Stimulated activated CD4-positive, alpha-beta T cell treated with anti-CD3 and anti-CD28 coated beads, TNF-alpha, amount 100 ng/mL, for 1 hour (primary cell): ENCODE measurements at places on chromosomes 6 and 20.

DNA sequence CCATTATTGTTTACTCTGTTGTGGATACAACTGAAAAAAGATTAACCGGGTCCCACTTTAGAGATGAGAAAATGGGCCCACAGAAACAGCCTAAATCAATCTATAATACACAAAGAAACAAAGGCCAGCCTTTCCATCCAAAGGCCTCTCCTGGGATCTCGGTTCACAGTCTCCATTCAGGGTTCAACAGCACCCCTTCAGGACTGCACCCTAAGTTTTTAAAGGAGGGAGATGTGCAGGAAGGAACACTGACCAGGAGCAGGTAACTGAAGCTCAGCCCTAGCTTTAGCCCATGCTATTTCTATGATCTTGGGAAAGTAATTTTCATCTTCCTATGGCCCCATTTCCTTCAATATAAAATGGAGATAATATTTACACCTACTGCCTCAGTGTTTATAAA lies 147.7 kb downstream of the BTBD9 start:
- no peak for DNase-seq

DNA sequence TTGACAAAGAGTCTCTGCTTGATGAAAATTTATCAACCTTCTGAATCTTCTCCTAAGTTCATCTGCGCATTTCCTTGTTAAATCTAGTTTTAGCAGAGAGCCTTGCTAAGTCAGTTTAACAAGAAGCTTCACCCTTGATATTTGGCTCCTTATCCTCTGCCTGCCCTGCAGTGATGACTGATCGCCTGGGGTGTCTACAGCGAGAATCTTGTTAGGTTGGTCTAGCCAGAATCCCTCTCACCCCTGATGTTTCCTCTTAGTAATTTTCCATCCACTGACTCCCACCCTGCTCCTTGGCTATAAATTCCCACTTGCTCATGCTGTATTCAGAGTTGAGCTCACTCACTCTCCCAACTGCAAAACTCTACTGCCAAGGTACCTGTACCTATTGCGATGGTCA lies 114.1 kb downstream of the TENT5A start:
- DNase-seq: no peak

DNA sequence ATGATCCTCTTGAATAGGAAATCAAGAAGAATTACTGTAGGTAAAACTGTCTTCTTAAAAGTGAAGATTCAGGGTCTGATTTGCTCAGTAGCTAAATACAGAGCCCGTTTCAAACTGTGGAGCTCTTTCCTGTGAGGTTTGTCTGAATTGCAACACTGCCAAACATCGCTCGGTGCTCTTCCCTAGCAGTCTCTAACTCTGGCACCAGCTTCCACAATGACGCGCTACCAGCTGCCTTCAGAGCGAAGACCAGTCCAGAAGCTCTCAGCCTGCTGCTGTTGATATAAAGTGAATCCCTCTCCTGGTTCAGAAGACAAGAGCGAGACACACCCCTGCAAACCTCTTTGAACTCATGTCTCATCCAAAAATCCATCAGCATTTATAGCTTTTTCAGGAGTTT lies 447.0 kb downstream of the LMBRD1 start:
- DNase-seq: no peak

- no peak for DNase-seq
These were observed 362.0 kb downstream of the CENPW start for GRCh38 chr6:126701676-126702560.

GRCh38 chr20:46998477-46999240 lies 104.0 kb downstream of the EYA2 start:
- no peak for DNase-seq

- DNase-seq: no peak
These were observed 84.6 kb upstream of the JAG1 start for GRCh38 chr20:10758446-10758845.

DNA sequence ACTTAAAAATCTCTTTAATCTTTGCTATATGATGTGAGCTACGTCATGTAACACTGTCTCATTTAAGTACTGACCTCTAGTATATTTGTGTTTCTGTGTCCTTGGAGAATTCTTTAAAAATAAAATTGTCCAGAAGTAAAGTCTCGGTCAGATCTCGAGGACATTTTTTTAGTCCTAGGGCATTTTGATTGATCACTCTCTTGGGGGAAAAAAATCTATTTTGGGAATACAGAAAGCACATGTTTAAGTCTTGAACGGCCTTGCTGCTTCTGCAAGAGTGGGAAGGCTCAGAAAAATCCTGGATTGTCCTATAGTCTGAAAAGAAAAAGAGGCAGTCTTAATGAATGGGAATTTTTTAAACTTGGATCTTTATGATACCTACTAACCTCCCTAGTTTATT lies 234.3 kb downstream of the UTRN start:
- no peak for DNase-seq

- DNase-seq: no peak
These were observed 12.4 kb downstream of the ADGRF5 start for GRCh38 chr6:46909371-46909770.

GRCh38 chr20:41166201-41167117 lies 29.1 kb downstream of the PLCG1 start:
- no peak for DNase-seq

DNA sequence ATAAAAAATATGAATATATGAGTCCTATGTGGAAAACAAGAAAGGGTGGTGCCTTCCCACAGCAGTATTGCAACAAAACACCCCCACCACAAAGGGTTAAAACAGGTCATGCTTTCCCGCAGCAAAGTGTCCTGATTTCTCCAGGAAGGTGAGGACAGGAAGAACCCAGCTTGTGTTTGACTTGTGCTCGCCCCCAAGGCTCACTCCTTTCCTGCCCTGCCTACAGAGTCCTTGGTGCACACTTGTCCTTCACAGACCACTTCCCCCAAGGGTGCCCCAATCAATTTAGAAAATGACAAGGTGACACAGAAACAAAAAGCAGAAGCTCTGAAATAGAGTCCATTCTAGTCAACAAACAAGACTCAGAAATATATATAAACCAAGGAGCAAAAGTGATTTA lies 237.4 kb downstream of the PTPRK start:
- no peak for DNase-seq

DNA sequence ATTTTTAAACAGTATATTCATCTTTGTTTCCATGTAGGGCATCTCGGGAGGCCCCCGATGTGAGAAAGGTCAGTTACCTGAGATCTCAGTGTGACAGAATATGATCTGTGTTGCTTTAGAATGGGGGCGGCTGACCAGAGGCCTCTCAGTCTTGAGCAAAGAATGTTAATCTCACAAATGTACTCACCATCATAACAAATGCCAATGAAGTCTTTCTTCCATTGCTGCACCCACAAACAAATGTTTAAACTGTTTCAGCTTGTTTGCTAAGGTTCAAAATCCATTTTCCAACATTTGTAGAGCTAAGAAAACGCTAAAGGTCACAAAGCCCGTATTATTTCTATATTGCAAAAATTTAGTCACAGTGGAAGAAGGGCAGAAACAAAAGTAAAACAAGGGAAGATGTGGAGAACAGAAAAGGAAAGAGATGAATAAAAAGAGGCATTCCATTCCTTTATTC lies 31.8 kb downstream of the ELOVL2 start:
- DNase-seq: no peak

DNA sequence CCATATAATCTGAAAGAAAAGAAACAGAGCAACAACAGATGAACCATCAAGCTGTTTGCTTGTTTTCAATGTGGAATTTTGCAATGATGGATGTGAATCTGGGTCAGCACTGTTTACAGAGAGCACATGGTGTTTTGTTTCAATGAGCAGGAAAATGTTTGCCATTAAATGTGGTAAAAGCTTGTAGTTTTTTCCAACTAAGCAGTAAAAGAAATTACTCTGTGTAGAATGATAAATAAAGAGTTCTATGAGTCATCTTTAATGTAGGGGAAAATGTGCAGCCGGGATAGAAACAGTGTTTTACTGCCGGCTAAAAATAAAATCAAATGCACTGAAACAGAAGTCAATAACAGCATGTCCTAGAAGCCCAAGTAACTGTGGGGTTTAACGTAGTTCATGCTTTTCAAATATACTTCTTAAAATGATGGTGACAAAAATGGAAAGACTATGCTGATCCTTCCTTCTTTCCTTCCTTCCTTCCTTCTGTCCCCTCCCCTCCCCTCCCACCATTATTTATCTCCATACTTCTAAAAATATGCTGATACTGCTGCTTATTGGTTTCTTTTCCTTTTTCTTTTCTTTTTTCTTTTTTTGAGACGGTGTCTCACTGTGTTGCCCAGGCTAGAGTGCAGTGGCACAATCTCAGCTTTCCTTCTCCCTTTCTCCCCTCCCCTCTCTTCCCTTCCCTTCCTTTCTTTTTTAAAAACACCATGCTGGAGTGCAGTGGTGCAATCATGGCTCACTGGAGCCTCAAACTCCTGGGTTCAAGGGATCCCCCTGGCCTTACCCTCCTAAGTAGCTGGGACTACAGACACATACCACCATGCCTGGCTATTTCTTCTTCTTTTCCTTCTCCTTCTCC lies 6.3 kb upstream of the NAA20 start:
- no peak for DNase-seq

DNA sequence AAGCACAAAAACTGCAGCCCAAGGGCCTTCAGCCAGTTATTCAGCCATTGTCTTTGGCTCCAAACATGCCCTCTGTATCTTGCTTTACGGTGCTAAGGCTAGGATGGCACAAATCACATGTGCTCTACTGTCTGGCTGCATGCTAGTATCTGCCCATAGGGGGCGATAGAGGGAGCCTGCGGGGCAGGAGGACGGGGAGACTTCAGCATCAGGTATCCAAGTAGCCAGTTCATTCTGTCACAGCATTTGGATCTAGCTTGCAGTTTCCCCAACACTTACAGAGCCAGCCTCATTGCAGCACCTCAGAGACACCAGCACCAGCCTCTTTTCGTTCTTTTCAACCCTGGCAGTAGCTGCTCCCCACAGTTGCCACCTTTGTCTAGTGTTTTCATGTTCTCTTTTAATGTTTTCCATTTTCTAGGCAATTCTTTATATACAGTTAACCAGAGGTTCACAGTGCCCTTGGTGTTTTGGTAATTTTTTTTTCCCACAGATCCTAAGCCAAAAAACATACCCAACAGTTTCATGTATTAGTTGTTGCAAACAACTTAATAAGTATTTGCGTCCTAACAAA lies 705.9 kb downstream of the PTPRT start:
- no peak for DNase-seq

DNA sequence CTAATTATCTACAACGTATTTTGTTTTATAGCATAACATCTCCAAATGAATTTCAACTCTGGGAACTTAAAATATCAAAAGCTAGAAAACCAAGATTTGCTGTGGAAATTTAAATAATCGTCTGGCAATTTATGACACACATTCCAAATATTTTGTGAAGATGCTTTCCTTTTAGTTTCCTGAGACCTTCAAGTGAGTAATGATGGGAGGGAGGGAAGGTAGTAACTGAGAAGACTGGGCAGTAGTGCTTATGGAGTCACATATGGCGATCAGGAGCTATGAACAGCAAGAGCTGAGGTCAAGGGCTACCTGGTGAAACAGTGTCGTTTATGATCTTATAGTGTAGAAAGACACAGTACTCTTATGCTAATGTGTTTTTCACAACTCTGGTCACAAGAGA lies 178.2 kb upstream of the THEMIS start:
- no peak for DNase-seq

DNA sequence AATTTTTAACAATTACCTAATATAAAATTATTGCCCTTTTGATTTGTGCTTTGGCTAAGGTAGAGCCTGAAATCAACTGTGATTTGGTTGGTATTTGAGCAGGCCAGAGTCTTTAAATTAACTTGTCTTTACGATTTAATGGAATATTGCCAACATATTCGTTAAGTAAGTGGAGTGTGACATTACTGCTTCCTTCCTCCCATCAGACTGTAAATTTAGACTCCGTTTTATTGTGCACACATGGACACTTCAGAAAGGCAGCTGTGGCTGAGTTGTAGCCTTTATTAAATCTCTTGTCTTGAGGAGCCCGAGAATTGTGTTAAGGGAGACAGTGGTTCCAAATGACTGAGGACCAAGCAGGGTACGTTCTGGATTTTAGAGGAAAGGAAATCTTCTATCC lies 57.4 kb downstream of the CAP2 start:
- no peak for DNase-seq

DNA sequence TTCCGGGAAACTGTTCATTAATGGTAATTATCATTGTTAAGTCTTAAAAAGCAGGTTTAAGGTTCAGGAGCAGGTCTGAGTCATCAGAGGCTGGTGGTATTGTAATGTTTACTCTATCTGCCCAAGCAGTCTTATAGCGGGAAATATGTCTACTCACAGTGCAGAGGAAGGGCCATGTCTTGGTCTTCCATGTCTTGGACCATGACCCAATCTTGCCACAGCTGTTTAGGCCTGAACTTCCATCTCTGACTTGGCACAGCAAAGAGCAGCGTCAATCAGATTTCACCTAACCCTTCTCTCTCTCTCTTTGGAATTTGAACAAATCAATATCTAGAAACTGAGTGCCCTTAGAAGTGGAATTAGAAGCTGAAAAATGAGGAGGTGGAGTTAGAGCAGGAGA lies 25.8 kb downstream of the SLC2A12 start:
- DNase-seq: no peak

DNA sequence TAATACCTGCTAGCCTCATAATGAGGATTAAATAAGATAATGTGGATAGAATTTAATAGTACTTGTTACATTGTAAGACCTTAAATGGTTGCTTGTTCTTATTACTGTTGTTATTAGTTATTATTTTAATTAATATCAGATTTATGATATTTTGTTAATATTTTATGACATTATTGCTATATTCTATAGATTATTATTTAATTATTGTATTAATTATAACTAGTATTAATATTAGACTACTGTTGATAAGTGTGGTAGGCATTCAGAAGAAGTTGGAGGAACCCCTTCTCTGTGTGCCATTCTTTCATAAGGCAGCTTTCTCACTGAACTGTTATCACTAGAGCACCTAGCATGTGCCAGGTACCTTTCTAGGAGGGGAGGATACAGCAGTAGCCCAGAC lies 2.6 kb upstream of the NEDD9 start:
- DNase-seq: no peak

GRCh38 chr20:40238511-40238910 lies 450.5 kb downstream of the MAFB start:
- no peak for DNase-seq

- DNase-seq: no peak
These were observed 65.8 kb downstream of the PHACTR2 start for GRCh38 chr6:143743301-143744166.

DNA sequence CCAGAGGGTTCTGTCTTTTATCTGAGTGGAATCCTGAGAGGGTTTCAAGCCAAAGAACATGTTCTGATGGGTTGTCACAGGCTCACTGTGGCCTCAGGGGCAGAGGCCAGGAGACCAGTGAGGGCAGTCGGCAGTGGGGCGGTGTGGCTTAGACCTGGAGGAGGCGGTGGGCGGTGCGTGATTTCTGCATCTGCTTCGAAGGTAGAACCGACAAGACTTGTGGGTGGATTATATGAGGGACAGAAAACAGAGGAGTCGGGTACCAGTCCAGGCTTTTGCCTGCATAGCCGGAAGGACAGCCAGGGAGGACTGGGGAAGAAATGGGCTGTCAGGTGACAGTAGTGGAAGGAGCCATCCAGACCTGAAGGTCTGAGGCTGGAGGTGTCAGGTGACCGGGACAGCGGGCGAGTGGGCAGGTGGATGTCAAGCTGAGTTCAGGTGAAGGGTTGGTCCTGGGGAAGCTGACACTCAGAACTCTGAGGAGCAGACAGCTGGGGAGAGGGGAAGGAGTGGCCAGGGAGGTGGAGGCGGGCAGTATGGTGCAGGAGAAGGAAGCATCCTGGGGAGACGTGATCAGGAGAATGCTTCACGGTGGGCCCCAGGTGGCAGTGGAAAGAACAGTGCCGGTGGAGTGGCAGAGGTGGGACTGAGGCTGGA lies 3.1 kb downstream of the CTSZ start:
- DNase-seq: no peak
